ENCODE measurements at places on chromosomes 4 and X.

DNA sequence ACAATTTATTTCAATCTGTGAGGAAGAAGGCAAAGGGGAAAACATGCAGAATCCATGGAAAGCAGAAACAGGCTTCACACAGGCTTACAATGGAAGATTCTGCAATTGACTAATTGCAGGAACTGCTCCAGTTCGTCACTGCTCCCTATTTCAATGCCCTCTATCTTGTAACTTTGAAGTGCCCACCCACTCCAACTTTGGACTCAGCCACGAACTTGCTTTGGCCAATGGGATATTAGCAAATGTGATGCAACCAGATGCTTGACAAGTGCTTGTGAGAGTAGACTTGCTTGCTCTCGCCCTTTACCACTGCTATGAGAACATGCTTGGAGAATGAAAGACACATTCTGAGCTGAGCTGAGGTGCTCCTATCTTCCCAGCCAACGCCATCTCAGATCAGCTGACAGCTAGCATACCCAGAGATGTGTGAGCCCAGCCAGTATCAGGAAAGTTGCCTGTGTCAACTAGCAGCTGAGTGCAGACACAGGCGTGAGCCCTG is 105.7 kb upstream of the PTCHD1 start:
- DNase-seq, result no peak

DNA sequence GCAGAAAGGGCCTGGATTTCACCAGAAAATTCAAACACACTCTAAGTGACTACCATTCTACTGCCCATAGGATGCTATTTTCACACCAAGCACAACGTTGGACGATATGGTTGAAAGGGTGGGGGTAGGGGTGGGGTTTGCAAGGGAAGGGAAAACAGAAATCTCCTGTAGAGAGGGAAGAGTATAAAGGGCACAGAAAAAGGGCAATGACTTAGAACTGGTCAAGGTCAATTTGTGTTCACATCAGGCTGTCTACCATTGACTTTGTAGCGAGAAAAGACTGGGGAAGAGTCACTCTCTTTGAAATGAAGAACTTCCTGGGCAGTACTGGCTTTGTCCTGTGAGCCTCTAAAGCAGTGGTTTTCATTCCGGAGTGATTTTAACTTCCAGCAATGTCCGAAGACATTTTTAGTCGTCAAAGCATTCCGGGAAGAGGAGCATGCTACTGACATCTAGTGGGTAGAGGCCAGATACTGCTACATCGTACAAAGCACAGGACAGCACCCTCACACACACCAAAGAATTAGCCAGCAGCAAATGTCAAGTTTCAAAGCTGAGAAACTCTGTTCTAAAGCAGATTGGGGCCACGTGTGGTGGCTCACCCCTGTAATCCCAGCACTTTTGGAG is 48.4 kb upstream of the SLC7A3 start:
- no peak for DNase-seq

DNA sequence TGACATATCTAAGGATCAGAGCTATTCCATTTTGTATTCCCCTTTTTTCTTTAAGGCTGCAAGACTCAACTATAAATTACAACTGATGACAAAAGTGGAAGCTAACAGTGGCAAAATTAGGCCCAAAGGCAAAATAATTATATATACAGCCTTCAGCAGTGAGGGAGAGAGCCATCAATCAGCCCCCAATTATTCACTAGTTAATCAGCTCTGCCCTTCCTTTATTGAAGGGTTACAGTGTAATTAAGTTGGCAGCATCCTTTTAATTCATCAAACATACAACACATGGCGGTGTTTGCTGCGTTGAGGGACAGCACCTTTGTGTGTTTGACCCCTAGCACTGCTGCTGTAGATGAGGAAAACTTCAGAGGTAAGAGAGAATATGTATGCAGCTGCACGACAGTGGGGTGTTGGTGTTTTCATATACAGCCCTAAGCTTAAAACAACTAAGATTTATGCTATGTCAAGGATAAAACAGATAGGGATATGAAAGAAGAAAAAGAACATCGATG is 973.9 kb upstream of the POU3F4 start:
- DNase-seq, result no peak

- no peak for DNase-seq
Observed at GRCh38 chr4:76809594-76810305, 88.2 kb downstream of the SOWAHB start.

DNA sequence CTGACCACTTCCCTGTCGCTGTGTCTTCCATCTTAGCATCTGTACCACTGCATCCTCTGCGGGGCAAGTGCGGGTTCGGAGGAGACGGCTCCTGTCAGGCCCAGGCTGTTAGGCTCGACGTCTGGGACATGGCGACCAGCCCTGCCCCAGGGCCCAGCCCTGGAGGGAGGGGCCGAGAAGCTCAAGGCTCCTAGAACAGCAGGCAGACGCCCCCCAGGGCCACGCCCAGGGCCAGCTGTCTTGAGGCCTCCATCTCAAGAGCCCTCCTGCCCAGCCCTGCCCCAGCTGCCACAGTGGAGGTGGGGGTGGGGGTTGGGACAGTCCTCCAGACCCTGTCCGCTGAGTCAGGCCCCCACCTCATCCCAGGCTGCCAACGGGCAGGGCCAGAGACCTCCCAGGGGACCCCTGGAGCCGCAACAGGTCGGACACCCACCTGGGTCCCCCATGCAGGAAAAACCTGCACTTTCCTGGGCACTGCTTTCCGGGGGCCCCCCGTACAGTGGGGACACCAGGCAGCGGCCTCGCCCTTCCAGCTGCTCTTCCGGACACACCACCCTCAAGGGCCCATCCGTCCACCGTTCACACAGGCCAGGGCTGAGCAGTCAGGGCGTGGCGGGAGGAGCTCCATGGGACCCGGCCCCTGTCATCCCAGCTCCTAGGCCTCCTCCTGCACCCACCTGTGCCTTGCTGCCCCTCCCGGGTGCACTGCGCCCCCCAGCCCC is 83.1 kb downstream of the FAM53A start:
- no peak for DNase-seq

- DNase-seq, result no peak
Observed at GRCh38 chr4:40329805-40330204, 5.3 kb upstream of the CHRNA9 start.

DNA sequence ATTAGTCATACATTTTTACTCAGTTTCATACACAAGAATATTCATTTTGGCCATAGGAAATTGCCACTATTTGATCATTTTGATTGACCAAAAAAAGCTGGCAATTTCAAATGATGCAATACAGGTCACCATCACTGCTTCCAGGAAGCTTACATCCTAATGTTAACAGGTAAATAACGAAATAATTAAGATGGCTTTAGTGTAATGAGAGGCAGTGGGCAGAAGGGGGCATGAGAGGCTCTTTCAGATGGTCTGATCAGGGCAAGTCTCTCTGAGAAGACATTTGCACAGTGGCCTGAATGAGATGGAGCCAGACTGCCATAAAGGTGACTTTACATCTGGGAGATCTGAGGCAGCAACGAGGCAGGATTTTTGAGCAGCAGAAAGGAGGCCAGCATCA is 170.7 kb downstream of the SLIT2 start:
- DNase-seq, result peak; percentile 29

GRCh38 chr4:60404027-60404426 is 796.1 kb upstream of the ADGRL3 start:
- DNase-seq, result no peak

DNA sequence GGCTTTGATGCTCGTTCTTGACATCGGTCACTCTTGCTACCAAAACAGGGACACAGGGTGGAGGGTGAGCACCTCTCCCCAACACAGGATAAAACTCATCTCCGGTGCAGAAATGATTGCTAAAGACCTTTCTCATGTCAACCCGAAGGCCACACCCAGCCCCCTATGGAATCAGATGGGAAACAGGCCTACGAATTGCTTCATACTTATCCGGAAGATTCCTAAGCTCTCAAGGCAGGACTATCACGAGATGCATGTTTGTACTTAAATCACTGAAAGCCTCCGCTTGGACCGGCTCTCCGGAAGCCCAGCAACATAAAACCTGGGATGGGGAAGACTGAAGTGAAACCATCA is 74.9 kb downstream of the MTMR1 start:
- no peak for DNase-seq

DNA sequence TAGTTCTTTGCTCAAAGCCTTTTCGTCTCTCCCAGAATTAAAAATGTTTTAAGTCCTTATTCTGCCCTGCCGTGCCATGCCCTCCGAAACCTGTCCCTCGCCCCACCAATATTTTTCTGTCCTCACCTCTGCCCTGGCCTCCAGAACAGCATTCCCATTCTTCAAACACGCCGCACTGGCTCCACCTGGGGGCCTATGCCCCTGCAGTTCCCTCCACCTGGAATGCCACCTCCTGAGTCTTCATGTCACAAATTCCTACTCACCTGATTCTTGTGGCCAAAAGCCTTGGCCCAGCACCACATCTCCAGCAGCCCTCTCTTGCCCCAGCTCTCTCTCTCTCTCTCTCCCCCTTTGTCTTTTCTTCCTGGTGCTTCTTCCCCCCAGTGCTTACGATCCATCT is 91.6 kb downstream of the APBB2 start:
- DNase-seq, result no peak

- DNase-seq, result no peak
Observed at GRCh38 chr4:86822136-86822535, 27.0 kb downstream of the SLC10A6 start.

- peak; percentile 76 for DNase-seq
Observed at GRCh38 chr4:140427106-140427918, at the start of gene CLGN. Gene CLGN, minus strand, starts transcription at chr4:140427648. Its CDS starts 14,570 bp downstream, at chr4:140413078.

GRCh38 chrX:131609480-131609879 is 65.6 kb downstream of the OR13H1 start:
- no peak for DNase-seq

DNA sequence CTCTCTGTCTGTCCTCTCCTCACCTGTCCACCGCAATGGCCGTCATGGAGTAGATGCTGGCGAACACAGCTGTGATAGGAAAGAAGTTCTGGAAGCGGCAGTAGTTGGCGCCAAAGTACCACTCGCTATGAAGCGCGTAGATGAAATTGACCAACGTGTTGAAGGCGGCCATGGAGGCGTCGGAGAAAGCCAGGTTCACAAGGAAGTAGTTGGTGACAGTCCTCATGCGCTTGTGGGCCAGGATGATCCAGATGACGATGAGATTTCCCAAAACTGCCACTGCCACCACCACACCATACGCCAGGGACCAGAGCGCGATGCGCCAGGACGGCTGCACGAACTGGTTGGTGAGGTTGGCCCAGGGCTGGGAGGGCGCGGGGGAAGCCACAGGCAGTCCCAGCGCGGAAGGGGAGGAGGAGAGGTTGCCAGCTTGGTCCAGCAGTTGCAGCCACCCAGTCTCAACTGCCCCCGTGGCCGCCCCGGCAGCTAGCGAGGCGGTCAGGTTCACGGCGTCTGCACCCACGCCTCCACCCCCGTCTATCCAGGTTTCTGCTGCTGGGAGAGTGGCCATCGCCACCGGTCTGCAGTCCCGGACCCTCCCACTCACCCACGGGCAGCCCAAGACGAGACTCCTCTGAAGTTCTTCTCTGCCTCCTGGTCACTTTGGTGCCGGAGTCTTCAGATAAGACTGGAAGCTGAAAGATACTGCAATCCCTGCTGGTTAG is 518 bp downstream of the TACR3 start:
- no peak for DNase-seq

DNA sequence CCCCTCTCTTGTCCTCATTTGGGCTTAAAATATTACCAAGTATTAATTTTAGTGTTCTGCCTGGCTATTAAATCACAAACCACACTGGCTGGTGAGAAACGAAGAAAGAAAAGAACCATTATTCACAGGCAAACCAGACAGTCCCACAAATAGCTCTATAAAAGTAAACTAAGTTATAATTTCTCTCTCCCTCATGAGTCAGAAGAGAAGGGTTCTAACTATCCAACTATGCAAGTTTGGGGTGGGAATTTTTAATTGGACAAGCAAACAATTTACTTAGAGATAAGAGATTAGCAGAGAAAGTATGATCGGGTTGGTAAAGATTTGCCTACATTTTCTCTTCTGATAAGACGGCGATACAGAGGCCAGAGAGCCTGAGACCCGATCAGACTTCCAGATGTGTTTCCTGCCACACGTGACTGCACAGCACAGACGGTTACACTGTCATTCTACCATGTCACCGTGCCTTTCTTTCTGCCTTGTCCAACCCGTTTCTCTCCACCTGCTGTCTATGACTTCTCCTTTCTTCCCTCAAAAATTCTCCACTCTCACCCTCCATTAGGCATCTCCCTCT is 52.3 kb downstream of the MEPE start:
- no peak for DNase-seq

DNA sequence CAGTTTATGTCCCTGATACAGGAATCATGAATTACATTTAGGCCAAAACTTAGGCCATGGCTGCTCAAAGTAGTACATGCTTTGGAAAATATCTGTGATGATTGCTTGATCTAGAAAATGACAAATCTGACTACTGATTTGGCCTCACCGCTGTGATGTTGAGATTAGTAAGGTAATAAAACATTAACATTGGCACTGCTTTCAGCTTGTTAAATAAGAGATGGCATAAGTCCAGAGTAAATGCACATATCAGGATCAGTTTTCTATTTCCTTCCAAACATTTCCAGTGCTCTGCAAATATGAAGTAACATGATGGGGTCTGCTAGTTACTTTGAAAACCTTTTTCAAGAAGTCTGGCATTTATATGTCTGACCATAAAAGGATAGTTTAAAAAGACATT is 687.3 kb upstream of the ACTRT1 start:
- DNase-seq, result no peak

DNA sequence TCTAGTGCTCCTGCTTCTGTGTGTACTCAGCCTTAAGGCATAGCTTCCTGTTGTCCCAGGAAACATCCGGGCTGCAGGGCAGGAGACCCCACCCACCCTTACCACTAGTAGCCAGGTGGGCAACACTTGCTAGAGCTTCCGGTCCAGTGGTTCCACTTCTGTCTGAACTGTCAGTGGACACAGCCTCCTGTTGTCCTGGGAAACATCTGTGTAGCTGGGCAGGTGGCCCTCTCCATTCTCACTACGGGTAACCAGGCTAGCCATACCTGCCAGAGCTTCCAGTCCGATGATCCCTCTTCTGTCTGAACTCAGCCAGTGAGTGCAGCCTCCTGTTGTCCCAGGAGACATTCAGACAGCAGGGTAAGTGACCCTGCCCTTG is 372.2 kb downstream of the INPP4B start:
- DNase-seq, result no peak
